CD4-positive, CD25-positive, alpha-beta regulatory T cell (primary cell): ENCODE measurements at places on chromosomes 5 and 9. TPM values are rescaled to one million over a fixed set of nuclear protein-coding genes. Genes with fewer than 3 reads are reported as not detected.

Gene DRD1
- total RNA-seq, result not detected

Gene DNAJC21
- 42.9 TPM for total RNA-seq

DNA sequence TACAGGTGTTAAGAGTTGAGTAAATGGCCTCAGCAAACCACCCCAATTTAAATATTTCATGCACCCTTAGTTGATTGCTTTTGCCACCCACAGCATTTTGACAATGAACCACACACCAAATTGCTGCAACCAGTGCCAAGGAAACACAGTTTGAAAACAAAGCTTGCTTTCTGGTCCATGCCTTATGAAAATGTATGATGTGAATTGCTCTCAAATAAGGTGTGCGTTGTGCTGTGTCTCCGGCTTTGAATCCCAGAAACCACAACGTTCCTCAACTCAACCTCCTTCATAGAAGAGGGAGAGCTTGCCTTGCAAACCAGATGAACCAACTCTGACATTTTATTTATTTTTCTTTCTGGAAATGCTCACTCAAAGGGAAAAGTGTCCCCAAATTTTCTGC, 762.7 kb downstream of the TLE1 start:
- DNase-seq, result no peak
- H3K4me1 ChIP-seq, result no peaks in the 10 kb centered on the region
- H3K27ac ChIP-seq, result no peak overlapping the region
- no peak overlapping the region for H3K4me3 ChIP-seq

DNA sequence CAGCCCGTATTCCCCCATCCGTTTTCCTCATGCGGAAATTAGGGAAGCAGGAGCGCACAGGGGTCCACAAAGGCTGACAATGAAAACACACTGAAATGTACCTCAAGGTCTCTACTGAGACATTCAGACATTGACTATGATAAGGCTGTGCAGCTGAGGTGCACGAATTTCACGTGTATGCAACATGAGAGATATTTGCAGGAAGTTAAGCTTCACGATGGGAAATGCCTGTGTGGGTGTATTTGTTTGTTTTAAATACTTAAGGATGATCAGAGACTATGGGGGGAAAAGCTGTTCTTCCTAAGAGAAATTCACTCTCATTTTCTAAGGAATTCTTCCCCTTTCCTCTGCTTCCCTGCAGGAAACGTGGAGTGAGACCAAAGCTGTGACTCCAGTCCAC, 2.6 kb upstream of the SPATA31E1 start:
- no peaks in the 10 kb centered on the region for H3K27me3 ChIP-seq
- H3K27ac ChIP-seq, result no peak overlapping the region
- no peak for DNase-seq
- no peaks in the 10 kb centered on the region for H3K36me3 ChIP-seq
- H3K4me3 ChIP-seq, result no peak overlapping the region

DNA sequence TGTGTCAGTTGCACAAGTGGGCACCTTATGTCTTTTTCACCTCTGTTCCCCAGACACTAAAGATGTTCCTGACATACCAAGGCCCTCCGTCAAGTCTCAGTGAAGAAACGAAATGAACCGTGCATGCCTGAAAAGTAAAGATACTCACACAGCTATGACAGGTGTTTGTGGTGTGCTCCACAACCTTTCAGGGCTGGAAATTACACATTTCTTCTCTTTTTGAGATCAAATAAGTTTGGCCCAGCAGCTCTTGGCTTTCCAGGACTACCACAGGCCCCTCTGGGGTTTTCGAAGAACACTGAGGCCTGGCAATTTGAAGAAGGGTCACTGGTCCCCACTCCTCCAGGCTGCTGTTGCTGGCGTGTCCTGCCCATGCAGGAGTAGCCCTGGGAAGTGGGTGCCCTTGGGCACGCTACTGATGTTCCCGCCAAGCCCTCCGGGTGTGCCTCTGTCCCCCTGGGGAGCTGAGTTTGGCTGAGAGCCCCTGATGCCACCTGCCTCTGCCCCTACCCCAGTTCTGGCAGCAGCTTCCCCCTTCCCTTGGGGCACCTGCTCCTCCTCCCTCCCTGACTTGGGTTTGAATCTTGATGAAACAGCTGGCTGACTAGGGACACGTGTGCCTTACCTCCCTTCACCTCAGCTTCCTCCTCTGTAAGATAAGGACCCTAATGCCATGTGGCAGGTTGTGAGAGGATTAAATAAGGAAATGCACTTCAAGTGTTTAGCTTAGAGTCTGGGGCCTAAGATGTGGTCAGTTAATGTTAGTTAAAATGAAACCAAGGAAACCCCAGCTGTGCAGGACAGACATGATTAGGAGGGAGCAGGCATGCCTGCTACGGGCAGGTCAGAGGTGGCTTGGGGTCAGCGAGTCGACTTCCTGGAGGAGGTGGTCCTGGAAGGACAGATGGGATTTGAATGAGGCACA, 49.1 kb upstream of the GADD45G start:
- H3K27ac ChIP-seq, result no peak overlapping the region
- H3K4me3 ChIP-seq, result no peak overlapping the region
- H3K27me3 ChIP-seq, result peaks cover 3% of the 10 kb centered on the region
- peaks cover 6% of the 10 kb centered on the region for H3K4me1 ChIP-seq
- DNase-seq, result no peak

Gene TBCA
- 94.4 TPM for total RNA-seq

- DNase-seq, result no peak
- no peaks in the 10 kb centered on the region for H3K4me1 ChIP-seq
- peaks cover 4% of the 10 kb centered on the region for H3K36me3 ChIP-seq
- no peak overlapping the region for H3K4me3 ChIP-seq
These were observed 7.2 kb downstream of the ZDHHC12 start for GRCh38 chr9:128716581-128717254.

DNA sequence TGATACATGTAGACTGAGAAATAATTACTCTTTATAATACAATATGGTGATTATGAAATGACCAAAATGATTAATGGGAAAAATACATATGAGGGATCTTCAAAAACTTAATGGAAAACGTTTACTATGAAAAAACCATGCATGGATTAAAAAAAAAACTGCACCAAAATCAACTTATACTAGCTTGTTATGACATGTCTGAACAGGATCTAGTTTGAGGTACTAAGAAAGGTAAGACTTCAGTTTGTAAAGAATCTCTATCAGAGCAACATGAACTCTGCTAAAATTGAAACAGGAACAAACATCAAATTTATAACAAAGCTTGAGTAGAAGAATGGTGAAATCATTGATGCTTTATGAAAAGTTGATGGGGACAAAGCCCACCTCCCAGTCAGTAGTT, 178.0 kb downstream of the SLIT3 start:
- no peak overlapping the region for H3K27ac ChIP-seq
- H3K4me3 ChIP-seq, result no peak overlapping the region
- no peak for DNase-seq
- H3K36me3 ChIP-seq, result no peaks in the 10 kb centered on the region

GRCh38 chr5:9562141-9562540, 16.3 kb upstream of the SEMA5A start:
- H3K36me3 ChIP-seq, result no peaks in the 10 kb centered on the region
- DNase-seq, result no peak
- H3K27me3 ChIP-seq, result no peaks in the 10 kb centered on the region
- H3K4me1 ChIP-seq, result no peaks in the 10 kb centered on the region
- H3K4me3 ChIP-seq, result no peak overlapping the region

Gene MLANA
- not detected for total RNA-seq

DNA sequence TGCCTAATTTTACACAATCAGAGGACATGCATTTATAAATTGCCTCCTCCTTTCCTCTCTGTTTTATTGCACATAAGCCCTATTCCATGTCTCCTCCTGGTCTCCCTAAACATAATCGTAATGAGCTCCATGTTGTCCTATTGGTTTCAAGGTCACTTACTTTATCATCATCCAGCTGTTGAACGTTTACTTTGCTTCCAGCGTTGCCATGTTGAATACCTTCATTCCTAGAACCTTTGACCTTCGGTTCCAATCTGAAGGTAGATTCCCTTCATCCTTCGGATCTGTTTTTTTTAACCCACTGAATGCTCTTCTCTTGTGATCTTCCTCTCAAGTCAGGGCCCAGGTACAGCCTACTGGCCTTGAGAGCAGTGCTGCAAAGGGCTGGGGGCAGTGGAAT, 84.3 kb downstream of the PJA2 start:
- no peaks in the 10 kb centered on the region for H3K4me1 ChIP-seq
- H3K36me3 ChIP-seq, result peaks cover 9% of the 10 kb centered on the region
- no peak overlapping the region for H3K4me3 ChIP-seq
- no peak for DNase-seq

- DNase-seq, result no peak
- no peaks in the 10 kb centered on the region for H3K27me3 ChIP-seq
- no peaks in the 10 kb centered on the region for H3K4me1 ChIP-seq
- no peak overlapping the region for H3K27ac ChIP-seq
- no peak overlapping the region for H3K4me3 ChIP-seq
These were observed 25.7 kb upstream of the CHD1 start for GRCh38 chr5:98954392-98955028.

- no peaks in the 10 kb centered on the region for H3K4me1 ChIP-seq
- H3K4me3 ChIP-seq, result no peak overlapping the region
- H3K27ac ChIP-seq, result no peak overlapping the region
- no peak for DNase-seq
- no peaks in the 10 kb centered on the region for H3K36me3 ChIP-seq
These were observed 172.3 kb upstream of the PLPPR1 start for GRCh38 chr9:100856238-100856637.

GRCh38 chr9:131658377-131659129, 81.3 kb downstream of the RAPGEF1 start:
- peaks cover 56% of the 10 kb centered on the region for H3K4me1 ChIP-seq
- peak overlapping the region; percentile 49 for H3K27ac ChIP-seq
- no peaks in the 10 kb centered on the region for H3K36me3 ChIP-seq
- H3K27me3 ChIP-seq, result no peaks in the 10 kb centered on the region
- DNase-seq, result no peak

Gene PCDHGB3
- 0.20 TPM for total RNA-seq

GRCh38 chr9:109242014-109242413, 75.0 kb upstream of the FRRS1L start:
- peaks cover 16% of the 10 kb centered on the region for H3K27me3 ChIP-seq
- no peak for DNase-seq

Gene DDX4
- total RNA-seq, result not detected

DNA sequence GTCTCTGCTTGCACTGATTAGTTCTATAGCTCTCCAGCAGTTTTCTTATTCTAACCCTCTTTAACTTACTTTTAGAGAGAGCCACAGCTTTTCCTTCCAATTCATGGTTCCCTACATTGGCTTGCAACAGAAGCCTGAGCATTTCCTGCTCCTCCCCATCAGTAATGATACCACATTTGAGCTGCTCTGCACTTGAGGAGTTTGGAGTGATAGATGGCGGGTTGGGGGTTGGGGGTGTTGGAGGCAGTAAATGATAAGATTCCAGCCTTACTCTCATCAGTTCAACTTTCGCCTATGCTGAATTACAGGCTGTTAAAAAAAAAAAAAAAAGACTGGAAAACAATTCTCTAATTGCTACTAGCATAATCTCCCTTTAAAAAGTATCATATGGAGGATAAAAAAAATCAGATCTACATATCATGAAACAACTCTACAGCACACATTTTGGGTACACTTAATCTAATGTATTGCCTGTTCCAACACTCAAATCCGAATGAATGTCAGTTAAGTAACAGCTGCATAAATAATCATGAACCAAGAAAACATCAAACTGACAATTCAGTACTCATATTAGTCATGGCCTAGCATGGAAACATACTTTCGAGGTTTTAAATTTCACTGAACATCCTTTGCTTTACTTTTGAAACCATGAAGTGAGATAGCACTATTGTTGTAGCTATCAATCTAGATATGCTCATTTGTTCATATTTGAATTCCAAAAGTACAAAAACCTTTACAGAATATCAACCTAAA, 224.7 kb downstream of the NFIB start:
- H3K27ac ChIP-seq, result no peak overlapping the region
- no peaks in the 10 kb centered on the region for H3K4me1 ChIP-seq
- H3K36me3 ChIP-seq, result no peaks in the 10 kb centered on the region
- H3K27me3 ChIP-seq, result no peaks in the 10 kb centered on the region
- no peak overlapping the region for H3K4me3 ChIP-seq

Gene LCN12
- total RNA-seq, result 1.4 TPM

- H3K4me1 ChIP-seq, result no peaks in the 10 kb centered on the region
- H3K27ac ChIP-seq, result no peak overlapping the region
- H3K27me3 ChIP-seq, result no peaks in the 10 kb centered on the region
- no peak for DNase-seq
- H3K4me3 ChIP-seq, result no peak overlapping the region
- no peaks in the 10 kb centered on the region for H3K36me3 ChIP-seq
These were observed 161.0 kb upstream of the TUT7 start for GRCh38 chr9:86515221-86515620.

DNA sequence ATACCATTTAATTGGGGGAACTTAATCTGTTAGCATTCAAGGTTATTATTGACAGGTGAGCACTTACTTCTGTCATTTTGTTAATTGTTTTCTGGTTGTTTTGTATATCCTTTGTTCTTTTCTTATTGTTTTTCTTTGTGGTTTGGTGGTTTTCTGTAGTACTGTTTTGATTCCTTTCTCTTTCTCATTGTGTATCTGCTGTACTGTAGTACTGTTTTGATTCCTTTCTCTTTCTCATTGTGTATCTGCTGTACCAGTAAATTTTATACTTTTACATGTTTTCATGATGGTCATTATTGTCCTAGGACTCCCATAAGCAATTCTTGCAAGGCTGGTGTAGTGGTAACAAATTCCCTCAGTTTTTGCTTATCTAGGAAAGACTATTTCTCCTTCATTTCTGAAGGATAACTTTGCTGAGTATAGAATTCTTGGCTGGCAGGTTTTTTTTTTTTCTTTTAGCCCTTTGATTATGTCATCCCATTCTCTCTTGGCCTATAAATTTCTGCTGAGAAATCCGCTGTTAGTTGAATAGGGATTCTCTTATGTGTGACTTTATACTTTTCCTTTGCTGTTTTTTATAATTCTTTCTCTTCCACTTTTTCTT, 24.1 kb upstream of the CACNA1B start:
- no peaks in the 10 kb centered on the region for H3K4me1 ChIP-seq
- no peaks in the 10 kb centered on the region for H3K36me3 ChIP-seq
- no peak overlapping the region for H3K27ac ChIP-seq

DNA sequence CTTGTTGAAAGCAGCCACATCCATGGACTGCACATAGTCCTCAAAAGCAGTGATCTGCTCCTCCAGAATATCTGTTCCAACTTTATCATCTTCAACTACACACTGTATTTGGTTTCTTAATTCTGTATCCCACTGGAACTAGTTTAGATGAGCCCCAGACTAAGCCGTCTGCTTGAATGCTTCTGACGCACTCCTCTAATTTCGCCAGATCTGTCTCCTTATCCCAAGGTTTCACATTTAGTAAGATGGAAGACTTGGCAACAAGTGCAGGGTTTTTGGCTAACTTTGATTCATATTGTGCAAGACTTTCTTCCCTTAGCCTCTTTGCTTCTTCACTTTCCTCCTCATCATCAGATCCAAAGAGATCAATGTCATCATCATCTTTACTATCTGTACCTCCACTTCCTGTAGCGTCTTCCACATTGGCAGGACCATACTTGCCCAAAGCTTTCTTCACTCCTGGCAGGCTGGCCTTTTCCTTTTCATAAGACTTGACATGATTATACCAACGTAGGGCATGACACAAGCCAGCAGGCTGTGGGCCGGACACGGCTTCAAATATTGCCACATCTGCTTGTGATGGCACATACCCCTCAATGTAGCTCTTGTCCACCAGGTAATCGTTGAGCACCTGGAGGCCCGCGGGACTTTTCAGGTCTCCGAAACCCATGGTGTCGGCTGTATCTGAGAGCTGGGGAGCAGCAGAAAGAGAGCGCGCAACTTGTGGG, 56.2 kb upstream of the PIK3R1 start:
- H3K36me3 ChIP-seq, result no peaks in the 10 kb centered on the region
- no peak overlapping the region for H3K4me3 ChIP-seq
- H3K27me3 ChIP-seq, result no peaks in the 10 kb centered on the region
- H3K4me1 ChIP-seq, result no peaks in the 10 kb centered on the region
- DNase-seq, result no peak

GRCh38 chr9:80866121-80866520, 823.2 kb downstream of the TLE1 start:
- no peaks in the 10 kb centered on the region for H3K4me1 ChIP-seq
- H3K27ac ChIP-seq, result no peak overlapping the region
- H3K36me3 ChIP-seq, result no peaks in the 10 kb centered on the region
- DNase-seq, result no peak
